Activated CD4-positive, alpha-beta memory T cell treated with anti-CD3 and anti-CD28 coated beads for 36 hours (primary cell): ENCODE measurements at places on chromosomes 3 and 15. TPM values are rescaled to one million over a fixed set of nuclear protein-coding genes. Genes with fewer than 3 reads are reported as not detected.

Gene STRIT1
- total RNA-seq = not detected

Gene SLC12A8
- total RNA-seq = 0.48 TPM

Gene ZPLD1
- total RNA-seq = not detected

Gene ADAMTS9
- not detected for total RNA-seq

Gene PP2D1
- total RNA-seq = not detected
